Bladder microvascular endothelial cell (primary cell): ENCODE measurements at places on chromosomes 5 and 9. TPM values are rescaled to one million over a fixed set of nuclear protein-coding genes. Genes with fewer than 3 reads are reported as not detected.

Gene ARL10
- total RNA-seq, result 5.8 and 19.7 TPM in 2 replicates

Gene MORN5
- 0.49 TPM in 1 of 2 replicates, not detected in the other for total RNA-seq

Gene INSL6
- 0.13 TPM in 1 of 2 replicates, not detected in the other for total RNA-seq

Gene ABCA1
- total RNA-seq, result 16.8 and 27.4 TPM in 2 replicates

Gene THBS4
- total RNA-seq, result not detected in 2 replicates

Gene PCDHB15
- 0.32 and 1.2 TPM in 2 replicates for total RNA-seq

Gene C5orf52
- not detected in 2 replicates for total RNA-seq

Gene CDX1
- total RNA-seq, result not detected in 2 replicates

Gene SLC6A7
- total RNA-seq, result not detected in 2 replicates

Gene SLC45A2
- total RNA-seq, result not detected in 2 replicates

Gene UBE2R2
- 18.5 and 35.4 TPM in 2 replicates for total RNA-seq

Gene CAVIN4
- 0.97 and 4.6 TPM in 2 replicates for total RNA-seq

Gene ANXA2R
- 3.8 and 13.0 TPM in 2 replicates for total RNA-seq

Gene DNM1
- 0.16 and 0.69 TPM in 2 replicates for total RNA-seq

Gene RAD1
- 22.5 and 23.8 TPM in 2 replicates for total RNA-seq

Gene POU4F3
- total RNA-seq, result under 0.01 and 0.06 TPM in 2 replicates

Gene GM2A
- 11.5 and 15.4 TPM in 2 replicates for total RNA-seq

Gene GLDC
- total RNA-seq, result 0.81 and 4.3 TPM in 2 replicates

Gene SEMA6A
- total RNA-seq, result 6.6 and 10.5 TPM in 2 replicates

Gene CAMK4
- 0.32 and 2.3 TPM in 2 replicates for total RNA-seq

Gene FOXD1
- 0.06 and 0.16 TPM in 2 replicates for total RNA-seq

Gene ENTREP1
- 1.8 and 19.8 TPM in 2 replicates for total RNA-seq

Gene GALNT12
- 0.13 and 0.32 TPM in 2 replicates for total RNA-seq

Gene DOK3
- total RNA-seq, result 3.4 and 4.5 TPM in 2 replicates

Gene KCTD16
- total RNA-seq, result under 0.01 and 0.06 TPM in 2 replicates

Gene PCDHAC2
- 0.19 and 0.32 TPM in 2 replicates for total RNA-seq

Gene AGXT2
- not detected in 2 replicates for total RNA-seq

Gene RECK
- 5.5 and 40.2 TPM in 2 replicates for total RNA-seq

Gene SAPCD2
- total RNA-seq, result 8.8 and 13.6 TPM in 2 replicates

Gene TAL2
- total RNA-seq, result not detected in 2 replicates

Gene PTGES2
- total RNA-seq, result 63.5 and 105 TPM in 2 replicates

Gene LPCAT1
- total RNA-seq, result 36.6 and 37.7 TPM in 2 replicates

Gene CSF1R
- total RNA-seq, result not detected in 2 replicates

Gene CYSRT1
- 0.16 TPM in 1 of 2 replicates, not detected in the other for total RNA-seq

Gene LCN12
- 0.19 TPM in 1 of 2 replicates, not detected in the other for total RNA-seq

Gene PCDHGB3
- 1.5 and 8.4 TPM in 2 replicates for total RNA-seq

Gene KIF2A
- total RNA-seq, result 50.7 and 108 TPM in 2 replicates

Gene C8G
- 1.2 TPM in 1 of 2 replicates, not detected in the other for total RNA-seq

Gene NUTM2F
- not detected in 2 replicates for total RNA-seq

Gene TMEM267
- total RNA-seq, result 5.2 and 14.3 TPM in 2 replicates

Gene HTR1A
- total RNA-seq, result not detected in 2 replicates

Gene LECT2
- total RNA-seq, result not detected in 2 replicates

Gene DEPDC1B
- 6.6 and 10.5 TPM in 2 replicates for total RNA-seq
